ENCODE measurements at places on chromosomes 1 and 21.

DNA sequence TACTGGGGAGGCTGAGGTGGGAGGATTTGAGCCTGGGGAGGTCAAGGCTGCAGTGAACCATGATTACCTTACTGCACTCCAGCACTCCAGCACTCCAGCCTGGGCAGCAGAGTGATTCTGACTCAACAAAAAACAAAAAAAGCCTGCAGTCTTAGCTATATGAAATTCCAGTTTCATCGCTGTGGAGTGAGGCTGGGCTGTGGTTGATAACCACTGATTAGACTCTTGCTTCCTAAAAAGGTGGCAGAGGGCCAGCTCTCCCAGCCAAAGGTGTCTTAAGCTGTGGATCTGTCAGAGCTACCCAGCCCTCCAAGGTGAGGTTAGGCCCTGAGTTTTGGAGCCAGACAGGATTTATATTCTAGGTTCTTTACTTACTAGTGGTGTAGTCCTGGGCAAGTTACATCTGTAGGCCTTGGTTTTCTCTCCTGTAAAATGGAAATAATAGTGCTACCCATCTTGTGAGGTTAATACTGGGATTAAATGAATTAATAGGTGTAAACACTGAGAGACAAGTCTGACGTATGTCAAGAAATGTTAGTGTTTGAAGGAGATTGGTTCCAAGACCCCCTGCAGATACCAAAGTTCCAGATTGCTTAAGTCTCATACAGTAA, 35.9 kb downstream of the TMCC2 start:
- DNase-seq = no peak

GRCh38 chr1:86567341-86567740, 20.5 kb downstream of the CLCA4 start:
- no peak for DNase-seq

- no peak for DNase-seq
These were observed 8.7 kb upstream of the RGS4 start for GRCh38 chr1:163060343-163061007.

DNA sequence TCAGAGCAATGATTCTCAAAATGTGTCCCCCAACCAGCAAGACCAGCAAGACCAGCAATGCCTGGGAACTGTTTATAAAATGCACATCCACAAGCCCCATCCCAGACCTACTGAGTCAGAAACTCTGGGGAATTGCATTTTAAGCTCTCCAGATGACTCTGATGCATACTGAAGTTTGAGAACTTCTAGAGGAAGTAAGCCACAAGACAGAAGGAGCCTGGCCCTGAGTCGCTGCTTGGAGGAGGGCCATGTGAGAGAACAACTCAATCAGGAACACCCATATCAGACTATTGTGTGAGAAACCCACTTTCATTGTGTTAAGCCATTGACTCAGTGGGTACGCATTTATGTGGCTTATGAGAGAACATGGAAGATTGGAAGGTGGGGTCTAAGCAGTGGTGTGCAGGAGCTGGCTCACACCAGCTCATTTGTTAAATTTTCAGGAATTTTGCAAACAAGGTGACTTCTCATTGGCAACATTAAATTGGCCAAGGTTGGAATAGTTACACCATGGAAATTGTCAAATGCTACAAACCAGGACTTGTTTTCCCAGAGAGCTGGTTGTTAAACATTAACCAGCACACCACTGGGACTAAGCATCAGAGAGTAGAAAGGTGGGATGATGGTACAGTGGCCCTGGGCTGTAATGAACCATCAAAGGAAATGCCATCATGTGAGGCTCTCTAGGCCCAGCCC, 38.9 kb downstream of the ATP1A1 start:
- DNase-seq = no peak

- DNase-seq = no peak
These were observed 261.9 kb downstream of the VAV3 start for GRCh38 chr1:107702946-107703571.

- DNase-seq = no peak
These were observed 23.8 kb downstream of the CASQ2 start for GRCh38 chr1:115744646-115745275.

GRCh38 chr1:185500001-185500626, 183.1 kb upstream of the IVNS1ABP start:
- DNase-seq = peak; percentile 10

DNA sequence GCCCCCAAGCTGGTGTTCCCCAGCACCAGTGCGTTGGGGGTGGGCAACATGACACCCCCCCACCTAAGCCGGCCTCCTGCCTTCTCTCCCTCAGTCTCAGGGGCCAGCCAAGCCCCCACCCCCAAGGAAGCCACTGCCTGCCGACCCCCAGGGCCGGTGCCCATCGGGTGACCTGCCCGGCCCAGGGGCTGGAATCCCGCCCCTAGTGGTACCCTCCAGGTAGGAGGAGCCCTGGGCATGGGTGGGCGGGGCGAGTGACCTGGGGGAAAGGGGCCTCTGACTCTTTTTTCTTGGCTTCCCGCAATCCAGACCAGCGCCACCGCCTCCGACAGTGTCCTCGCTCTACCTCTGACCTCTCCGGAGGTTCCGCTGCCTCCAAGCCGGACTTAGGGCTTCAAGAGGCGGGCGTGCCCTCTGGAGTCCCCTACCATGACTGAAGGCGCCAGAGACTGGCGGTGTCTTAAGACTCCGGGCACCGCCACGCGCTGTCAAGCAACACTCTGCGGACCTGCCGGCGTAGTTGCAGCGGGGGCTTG, 1.3 kb upstream of the EFNA4 start:
- DNase-seq = no peak

DNA sequence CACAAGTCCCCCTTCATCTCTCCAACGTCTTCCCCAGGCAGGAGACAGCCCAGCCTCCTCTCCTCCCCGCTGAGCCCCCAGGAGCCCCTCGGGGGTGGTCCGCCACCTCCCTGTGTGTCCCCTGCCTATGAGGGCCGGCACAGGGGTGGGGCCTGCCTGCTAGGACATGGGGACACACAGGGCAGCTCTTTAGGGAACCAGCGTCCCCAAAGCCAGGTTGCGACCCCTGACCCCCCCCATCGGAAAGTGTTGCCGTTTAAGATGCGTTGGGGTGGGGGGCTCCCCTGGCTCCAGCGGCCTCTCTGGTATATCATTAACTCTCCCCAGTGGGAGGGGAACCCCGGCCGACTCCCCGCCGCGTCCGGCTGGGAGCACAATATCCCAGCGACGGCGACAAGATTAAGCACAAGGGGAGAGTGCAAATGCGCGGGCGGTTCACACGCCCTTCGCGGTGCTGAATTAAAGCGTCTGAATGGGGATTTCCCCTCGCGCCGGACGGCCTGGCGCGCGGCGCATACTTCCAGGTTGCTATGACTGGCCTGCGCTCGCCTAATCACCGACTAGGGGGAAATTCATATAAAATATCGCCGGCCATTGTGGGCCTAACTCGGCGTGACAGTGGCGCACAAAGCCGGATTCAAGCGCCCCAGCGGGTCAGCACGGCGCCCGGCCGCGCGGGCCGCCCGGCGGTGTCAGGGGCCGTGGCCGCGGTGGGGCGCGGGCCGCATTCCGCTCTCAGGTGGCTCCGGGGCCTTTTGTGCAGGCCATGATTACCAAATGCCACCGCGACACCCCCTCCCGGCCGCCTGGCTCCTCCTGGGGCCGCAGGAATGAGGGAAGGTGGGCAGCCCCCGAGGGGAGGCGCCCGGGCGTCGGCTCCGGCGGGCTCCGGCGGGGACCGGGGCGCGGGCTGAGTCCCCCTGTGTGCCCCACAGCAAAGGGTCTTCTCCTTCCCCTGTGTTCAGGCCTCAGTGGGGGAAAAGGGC, 30.9 kb downstream of the WNT3A start:
- DNase-seq = peak; percentile 56

- peak; percentile 31 for DNase-seq
These were observed 2.3 kb downstream of the HIPK1 start for GRCh38 chr1:113931451-113931851.

DNA sequence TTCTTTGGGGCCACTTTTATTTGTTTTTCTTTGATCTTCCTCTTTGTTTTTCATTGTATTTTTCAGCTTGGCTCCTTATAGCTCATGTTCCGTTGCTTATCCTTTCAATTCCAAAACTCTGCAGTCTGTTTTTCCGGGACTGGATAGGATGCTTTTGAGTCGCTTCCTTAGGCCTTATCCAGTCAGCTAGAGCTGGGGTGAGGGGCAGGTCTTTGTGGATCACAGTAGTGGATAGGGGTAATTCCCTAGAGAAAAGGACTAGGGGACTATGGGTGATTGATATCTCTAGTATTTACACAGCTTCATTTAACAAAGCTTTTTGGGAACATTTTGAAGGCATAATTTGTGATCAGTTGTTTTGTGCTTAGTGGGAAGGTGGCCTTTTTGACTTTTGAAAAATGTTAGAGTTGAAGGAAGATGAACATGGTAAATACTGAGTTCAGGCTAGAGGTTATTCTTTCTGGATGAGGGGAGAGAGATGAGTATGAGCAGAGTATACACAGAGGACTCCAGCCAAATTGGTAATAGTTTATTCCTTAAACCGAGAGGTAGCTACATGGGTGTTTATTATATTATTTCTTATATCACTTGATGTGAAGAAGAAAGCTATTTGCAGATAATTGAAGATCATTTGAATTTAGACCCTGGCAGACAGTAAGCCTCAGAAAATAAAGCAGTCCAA, 22.5 kb downstream of the CEP350 start:
- DNase-seq = no peak
